ENCODE measurements at places on chromosomes 16 and 17.
A peak's percentile ranks its signal among the peaks of the same experiment; 100 is the strongest.

DNA sequence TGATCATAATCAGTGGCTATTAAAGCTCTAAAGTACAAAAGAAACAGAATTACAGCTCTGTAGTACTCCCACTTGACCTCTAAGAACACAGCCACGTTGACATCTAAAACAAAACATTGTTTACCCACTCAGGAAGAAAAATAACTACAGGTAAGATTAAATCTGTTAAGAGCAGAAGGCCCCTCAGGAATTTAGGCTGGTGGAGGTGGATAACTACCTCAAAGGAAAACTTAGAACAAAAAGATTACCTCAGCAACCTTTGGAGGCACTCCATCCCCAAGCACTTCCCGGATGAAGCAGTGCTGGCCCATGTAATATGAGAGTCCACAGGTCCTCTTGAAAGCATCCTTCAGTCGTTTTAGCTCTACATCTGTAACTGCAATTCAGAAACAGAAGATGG lies 46.7 kb downstream of the USP32 start:
- DNase-seq: no peak

GRCh38 chr16:56073508-56073907 lies 117.8 kb upstream of the GNAO1 start:
- DNase-seq: no peak

DNA sequence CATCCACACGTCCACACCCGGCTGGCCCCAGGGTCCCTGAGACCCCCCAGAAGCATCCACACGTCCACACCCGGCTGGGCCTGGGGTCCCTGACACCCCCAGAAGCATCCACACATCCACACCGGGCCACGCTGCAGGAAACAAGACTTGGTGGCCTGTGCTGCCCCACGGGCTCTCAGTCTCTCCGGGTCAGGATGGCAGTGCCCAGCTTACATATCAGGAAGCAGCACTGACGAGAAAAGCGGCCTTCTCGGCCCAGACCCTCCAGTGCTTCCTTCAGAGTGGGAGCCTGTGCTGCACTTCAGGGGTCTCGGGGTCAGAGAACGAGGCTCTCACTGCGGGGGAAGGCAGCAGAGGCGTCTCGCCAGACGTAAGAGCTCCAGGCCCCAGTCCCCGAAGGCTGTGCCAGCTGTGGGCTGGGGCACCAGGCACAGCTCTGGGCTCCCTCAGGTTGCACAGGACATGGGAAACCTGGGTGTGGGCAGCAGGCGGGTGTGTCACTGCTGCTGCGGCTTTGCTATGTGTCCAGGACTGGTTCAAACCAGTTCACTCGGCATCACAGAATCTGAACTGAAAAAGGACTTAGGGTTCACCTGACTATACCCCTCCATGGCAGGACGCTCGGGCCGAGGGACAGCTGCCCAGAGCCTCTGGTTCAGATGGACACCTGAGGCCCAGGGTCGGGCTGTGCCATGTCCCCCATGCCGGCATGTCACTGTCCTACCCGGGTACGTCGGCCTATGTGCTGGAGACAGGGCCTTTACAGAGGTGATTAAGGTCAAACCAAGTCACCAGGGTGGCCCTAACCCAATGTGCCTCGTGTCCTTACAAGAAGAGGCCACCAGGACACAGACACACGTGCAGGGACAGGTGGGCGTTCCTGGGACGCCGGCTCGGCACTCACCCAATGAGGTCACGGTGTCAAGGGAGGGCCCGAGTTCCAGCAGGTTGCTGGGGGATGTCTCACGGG lies 40.2 kb upstream of the CHMP6 start:
- no peak for DNase-seq

DNA sequence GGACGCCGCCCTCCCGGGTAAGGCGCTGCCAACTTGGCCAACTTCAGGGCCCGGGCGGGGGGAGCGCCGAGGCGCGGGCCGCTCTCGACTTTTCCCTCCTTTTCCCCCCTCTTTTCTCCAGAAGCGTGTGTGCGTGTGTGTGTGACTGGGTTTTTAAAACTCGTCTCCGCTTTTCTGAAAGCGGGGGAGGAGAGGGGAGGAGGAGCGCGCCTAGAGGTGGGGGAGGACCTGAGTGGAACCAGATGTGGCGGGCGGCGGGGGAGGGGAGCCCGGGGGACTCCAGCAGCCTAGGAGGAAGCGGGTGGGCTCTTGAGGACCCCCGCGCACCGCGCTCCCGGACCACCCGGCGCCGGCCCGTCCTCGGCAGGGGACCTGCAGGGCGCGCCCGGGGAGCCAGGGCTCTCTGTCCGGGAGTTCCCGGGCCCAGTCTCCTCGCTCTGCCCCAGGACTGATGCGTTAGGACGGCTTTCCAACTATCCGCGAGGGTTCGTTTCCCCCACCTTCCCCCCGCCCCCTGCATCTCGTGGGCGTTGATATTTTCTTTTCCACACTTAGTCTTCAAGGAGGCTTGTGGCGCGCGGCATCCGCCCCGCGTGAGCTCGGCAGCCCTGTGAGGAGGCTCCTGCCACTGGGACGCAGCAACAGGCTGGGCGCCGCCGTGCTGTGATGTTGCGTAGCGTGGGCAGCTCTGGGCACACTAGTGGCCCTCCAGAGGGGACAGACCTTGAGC lies 599 bp downstream of the MRC2 start:
- no peak for DNase-seq

GRCh38 chr17:33390479-33391176 lies 97.5 kb upstream of the ASIC2 start:
- no peak for DNase-seq

DNA sequence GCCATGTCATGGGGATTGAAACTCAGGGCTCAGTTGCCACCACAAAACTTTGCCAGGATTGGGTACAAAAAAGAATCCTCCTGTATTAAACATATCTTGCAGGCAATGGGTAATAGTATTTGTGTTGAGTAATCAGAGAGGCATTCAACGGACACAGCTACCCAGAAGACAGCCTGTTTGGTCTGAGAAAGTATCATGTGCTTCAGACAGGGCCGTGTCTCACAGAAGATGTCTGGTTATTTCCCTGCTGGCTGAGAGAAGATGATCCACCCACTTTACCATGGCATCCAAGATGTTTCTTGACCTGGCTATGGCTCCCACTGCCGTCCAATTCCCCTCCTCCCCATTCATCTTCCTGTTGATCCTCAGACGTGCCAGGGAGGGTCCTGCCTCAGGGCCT lies 304.3 kb upstream of the XYLT1 start:
- no peak for DNase-seq

DNA sequence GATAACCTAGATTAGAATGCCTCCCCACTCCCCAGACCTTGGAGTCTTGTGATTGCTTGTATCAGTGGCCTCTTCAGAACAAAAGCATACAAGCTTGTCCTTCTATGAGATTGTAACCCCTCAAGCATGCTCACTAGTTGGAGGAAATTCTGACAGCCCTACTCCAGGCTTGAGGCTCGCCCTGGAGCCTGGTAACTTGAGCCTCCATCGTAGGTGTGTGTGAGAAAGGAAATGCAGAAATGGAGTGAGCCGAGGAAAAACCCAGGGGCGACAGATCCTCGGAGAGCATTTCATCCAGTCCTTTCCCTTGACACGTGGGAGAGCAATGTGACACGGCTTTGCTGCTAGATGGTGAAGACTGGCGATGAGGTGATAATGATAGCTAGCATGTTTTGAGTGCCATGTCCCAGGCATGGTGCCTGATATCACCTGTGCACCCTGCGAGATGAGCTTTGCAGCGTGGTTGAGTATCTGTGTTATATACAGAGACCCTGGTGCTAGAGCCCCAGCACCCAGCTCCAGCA lies 31.2 kb downstream of the GNAO1 start:
- no peak for DNase-seq

DNA sequence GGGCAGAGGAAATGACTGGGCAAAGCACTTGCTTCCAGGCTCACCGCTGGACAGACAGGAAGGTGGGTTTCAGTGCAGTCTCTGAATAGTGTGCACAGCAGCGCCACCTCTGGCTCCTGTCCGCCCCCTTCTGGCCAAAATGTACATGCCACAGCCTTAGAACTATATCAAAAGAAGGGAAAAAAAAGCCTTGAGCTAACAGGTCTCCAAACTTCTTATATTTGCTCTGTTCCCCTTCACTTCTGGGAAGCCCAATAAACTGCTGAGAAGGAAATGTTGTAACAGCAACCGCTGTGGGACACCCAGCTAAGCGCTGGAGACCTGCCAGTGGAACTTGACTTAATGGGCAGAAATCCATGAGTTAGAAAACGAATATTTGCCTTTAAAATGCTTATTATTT lies 17.5 kb downstream of the COG7 start:
- DNase-seq: no peak

- no peak for DNase-seq
These were observed 13.3 kb downstream of the ARHGAP23 start for GRCh38 chr17:38441429-38442061.

DNA sequence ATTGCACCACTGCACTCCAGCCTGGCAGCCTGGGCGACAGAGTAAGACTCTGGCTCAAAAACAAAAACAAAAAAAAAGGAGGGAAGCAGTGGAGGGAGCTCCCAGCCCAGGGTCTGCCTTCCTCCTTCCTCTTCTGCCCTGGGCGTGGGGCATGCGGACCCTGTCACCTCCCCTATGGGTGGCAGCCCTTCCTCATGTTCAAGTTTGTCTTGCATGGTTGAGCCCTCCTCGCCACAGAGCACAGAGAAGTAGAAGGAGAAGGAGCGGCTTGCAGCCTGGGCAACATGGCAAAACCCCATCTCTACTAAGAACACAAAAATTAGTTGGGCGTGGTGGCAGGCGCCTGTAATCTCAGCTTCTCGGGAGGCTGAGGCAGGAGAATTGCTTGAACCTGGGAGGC lies 21.4 kb upstream of the TIMP2 start:
- DNase-seq: no peak

GRCh38 chr17:44121997-44122815 lies 1.2 kb downstream of the HDAC5 start:
- no peak for DNase-seq

- no peak for DNase-seq
These were observed 36.3 kb downstream of the MYO18A start for GRCh38 chr17:29143894-29144293.

DNA sequence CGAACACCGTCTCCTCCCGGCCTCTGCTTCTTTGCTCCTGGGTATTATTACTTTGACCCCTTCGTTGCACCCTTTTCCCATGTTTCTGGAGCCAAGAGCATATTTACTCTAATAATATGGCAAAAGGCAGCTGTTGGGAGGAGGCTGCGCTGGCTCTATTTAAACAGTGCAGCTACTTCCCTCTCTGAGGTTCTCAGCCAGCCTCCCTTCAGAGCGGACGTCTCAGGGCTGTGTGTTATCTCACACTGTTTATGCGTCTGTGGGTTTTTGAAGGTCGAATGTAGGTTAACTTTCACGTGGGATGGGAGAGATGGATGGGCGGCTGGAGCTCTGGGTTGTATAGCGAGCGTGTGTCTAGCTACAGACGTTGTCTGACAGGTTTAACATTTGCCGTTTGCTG lies 45.3 kb downstream of the COX4I1 start:
- no peak for DNase-seq

GRCh38 chr17:75116737-75117136 lies 7.0 kb downstream of the ARMC7 start:
- DNase-seq: no peak

GRCh38 chr17:79420318-79421243 lies 190.3 kb downstream of the RBFOX3 start:
- peak; percentile 4 for DNase-seq

DNA sequence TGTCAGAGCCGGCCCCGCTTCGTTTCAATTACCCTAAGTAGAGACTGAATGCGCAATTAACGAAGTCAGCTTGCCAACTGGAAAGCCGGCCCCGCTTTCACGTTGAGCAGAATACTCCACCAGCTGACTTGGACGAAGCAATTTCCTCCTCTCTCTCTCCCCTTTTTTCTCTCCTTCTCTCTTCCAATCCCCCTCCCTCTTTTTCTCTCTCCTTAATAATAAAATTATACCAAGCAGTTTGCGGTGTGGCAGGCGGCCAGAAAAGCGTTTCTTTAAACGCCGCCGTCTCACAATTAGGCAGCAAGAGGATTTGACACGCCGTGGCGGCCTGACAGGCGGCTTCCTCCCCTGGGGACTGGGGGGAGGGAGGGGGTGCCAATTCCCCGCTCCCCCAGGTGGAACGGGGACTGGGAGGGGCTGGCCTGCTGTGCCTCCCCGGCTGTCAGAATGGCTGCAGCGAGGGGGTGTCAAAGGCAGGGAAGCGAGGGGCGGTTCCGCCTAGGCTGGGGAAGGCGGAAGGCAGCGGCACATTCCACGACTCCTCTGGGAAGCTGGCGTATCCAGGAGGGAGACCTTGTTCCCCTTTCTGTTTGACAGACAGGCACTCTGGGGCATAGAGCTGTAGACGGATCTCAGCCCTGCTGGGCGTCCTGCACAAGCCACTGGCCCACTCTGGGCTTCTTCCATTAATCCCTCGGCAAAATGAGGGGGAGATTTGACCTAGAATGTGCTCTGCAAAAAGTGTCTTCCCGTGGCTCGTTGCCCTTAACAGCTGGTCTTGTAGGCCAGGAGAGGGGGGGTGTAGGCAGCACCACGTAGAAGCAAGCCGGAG lies 52.7 kb downstream of the SREBF1 start:
- no peak for DNase-seq

- DNase-seq: no peak
These were observed 158.6 kb upstream of the CDH8 start for GRCh38 chr16:62194828-62195227.

GRCh38 chr17:15999974-16000827 lies 577 bp downstream of the TTC19 start:
- DNase-seq: no peak

GRCh38 chr17:7720125-7720524 lies 2.6 kb downstream of the DNAH2 start:
- DNase-seq: no peak

GRCh38 chr16:66326991-66327513 lies 39.4 kb upstream of the CDH5 start:
- DNase-seq: no peak

GRCh38 chr16:14307527-14308367 lies 236.6 kb downstream of the MRTFB start:
- DNase-seq: no peak

- DNase-seq: peak; percentile 68
These were observed 658 bp downstream of the TNFRSF12A start for GRCh38 chr16:3020604-3021448.

GRCh38 chr17:55533608-55534007 lies 22.4 kb upstream of the SMIM36 start:
- DNase-seq: no peak

- no peak for DNase-seq
These were observed 2.2 kb downstream of the KRT12 start for GRCh38 chr17:40864661-40865390.

DNA sequence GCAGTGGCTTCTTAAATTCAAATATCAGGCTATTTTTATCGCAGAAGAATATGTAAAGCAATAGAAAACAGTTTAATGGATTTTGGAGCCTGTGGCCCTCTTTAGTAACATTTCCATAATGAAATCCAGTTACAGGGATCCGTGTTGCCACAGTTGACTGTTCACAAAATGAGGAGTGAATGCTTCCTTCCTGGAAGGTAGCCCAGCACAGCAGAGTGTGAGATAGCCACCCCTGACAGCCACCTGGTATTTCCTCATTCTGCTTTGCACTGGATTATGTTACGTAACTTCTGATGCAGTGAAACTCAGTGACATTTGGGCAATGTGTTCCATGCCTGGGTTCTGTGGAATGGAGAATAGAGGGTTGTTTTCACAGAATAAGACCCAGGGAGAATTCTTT lies 517.2 kb downstream of the RBFOX1 start:
- no peak for DNase-seq

DNA sequence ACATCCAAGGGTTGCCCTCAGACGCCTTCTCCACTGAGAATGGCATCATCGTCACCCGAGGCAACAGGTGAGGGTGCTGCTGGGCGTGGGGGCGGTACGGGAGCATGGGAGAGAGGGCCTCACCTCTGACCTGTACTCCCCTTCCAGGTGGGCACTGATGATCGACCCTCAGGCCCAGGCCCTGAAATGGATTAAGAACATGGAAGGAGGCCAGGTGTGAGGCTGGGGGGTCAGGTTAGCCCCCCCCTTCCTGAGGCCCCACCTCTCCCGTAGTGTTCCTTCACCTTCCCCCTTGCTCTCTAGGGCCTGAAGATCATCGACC lies 16.4 kb upstream of the KDM6B start:
- no peak for DNase-seq

Measured in AG09309 (cell line).